OCI-LY7 (cell line): ENCODE measurements at places on chromosomes 2 and 18.

DNA sequence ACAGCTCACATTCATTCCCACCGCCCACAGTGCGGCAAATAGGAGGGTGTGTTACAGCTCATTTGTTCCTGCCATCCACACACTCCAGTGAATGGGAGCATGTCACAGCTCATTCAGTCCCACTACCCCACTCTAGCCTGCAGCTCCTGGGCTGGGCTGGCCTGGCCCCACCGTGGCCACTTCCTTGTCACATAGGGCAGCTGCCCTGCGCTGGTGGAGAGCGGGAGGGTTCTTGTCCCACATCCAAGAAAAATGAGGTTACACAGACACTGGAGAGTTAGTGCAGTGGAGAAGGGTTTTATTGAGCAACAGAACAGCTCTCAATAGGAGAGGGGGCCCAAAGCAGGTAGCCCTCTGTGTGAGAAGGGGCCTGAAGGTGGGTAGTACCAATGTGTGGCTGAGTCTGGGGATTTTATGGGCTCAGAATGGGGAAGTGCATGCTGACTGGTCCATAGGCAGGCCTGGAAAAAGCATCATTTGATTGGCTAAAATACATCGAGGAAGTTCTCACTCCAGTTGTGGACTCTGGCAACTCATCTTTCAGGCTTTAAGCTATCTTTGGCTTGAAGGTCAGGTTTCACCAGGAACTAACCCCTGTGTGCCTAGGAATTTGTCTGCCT is 249.7 kb downstream of the ETAA1 start:
- DNase-seq: no peak

GRCh38 chr2:173239644-173240043 is 115.0 kb upstream of the CDCA7 start:
- no peak for DNase-seq

GRCh38 chr2:37912056-37912455 is 13.0 kb upstream of the RMDN2 start:
- DNase-seq: no peak

DNA sequence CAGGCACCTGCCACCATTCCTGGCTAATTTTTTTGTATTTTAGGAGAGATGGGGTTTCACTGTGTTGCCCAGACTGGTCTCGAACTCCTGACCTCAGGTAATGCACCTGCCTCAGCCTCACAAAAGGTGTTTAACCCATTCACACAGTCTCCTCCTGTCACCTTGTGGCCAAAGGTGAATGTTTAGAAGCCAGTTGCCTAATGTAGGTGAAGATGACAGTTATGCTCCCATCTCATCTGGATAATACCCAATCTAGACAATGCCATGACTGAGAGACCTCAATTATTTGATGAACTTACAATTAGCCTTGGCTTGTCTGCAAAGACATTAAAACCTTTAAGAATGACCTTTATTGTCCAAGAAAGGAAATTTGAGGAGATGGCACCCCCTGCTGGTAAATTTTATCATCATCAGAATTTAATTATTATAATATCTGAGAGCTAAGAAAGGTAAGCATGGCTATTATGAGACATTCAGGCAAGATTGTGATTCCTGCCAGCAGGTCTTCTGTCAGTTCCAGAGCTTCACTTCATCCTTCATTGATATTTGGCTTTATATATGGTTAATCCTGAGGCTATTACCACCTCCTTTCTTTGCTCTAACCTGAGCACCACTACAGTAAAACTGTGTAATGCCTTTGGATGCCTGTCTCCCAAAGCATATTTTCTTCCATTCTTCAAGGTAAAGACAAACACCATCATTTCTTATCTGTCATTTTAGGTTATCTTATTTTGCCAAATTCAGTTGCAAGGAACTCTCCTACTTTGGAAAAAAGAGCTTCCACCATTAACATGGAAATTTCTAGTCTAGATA is 117.6 kb downstream of the FAM124B start:
- DNase-seq: peak; percentile 47

GRCh38 chr18:74731097-74731496 is 133.4 kb downstream of the ZNF407 start:
- no peak for DNase-seq

DNA sequence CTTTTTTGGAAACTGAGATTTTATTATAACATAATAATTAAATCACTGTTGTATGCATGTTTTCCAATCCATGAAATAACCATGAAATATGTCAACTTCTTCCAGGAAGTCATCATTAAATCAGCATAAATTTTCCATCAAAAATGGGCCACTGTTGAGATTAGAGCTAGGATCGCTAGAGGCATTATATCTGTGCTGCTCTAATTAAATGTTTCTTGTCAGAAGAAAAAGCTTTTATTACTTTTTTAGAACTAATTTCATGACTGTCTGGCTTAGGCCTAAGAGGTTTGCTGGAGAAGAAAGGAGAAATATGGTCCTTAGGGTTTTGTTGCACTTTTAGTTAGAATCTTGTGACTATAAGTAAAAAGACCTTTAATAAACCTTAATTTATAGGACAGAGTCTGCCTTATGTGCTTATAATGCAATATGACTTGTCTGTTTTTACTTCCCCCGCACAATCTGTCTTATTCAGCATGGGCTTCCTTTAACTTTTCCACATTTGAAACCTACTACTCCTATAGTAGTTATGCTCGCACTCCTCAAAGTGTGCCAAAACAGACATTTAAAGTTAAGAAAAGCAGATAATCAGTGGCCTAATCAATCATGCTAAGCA is 363.4 kb upstream of the GCFC2 start:
- no peak for DNase-seq

GRCh38 chr2:158253170-158253569 is 151.5 kb downstream of the UPP2 start:
- DNase-seq: no peak

DNA sequence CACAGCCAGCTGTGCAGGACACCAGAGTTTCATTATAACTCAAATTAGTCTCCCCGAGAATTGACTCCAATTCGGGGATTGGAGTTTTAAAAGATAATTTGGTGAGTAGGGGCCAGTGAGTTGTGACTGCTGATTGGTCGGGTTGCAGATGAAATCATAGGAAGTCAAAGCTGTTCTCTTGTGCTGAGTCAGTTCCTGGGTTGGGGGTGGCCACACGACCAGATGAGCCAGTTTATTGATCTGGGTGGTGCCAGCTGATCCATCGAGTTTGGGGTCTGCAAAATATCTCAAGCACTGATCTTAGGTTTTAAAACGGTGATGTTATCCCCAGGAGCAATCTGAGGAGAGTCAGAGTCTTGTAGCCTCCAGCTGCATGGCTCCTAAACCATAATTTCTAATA is 82.7 kb upstream of the SLC66A3 start:
- no peak for DNase-seq

- no peak for DNase-seq
Measured at GRCh38 chr18:76507830-76508385, 12.9 kb upstream of the ZNF516 start.
